ENCODE measurements at places on chromosomes 12 and 14.

- H3K27me3 ChIP-seq: no peaks in the 10 kb centered on the region
- DNase-seq: no peak
- H3K36me3 ChIP-seq: no peaks in the 10 kb centered on the region
- H3K4me1 ChIP-seq: no peaks in the 10 kb centered on the region
- H3K27ac ChIP-seq: no peak overlapping the region
Measured at GRCh38 chr12:29782285-29782870, 1.4 kb downstream of the TMTC1 start.

GRCh38 chr12:122079532-122080081 lies 1.1 kb downstream of the MLXIP start:
- H3K36me3 ChIP-seq: peaks cover 10% of the 10 kb centered on the region
- DNase-seq: peak; percentile 57
- no peaks in the 10 kb centered on the region for H3K27me3 ChIP-seq
- H3K4me1 ChIP-seq: peaks cover 51% of the 10 kb centered on the region
- H3K27ac ChIP-seq: peak overlapping the region; percentile 73
- H3K4me3 ChIP-seq: peak overlapping the region; percentile 66

GRCh38 chr14:92352158-92352985 lies 29.4 kb downstream of the SLC24A4 start:
- DNase-seq: peak; percentile 30
- H3K36me3 ChIP-seq: no peaks in the 10 kb centered on the region
- no peaks in the 10 kb centered on the region for H3K4me1 ChIP-seq

DNA sequence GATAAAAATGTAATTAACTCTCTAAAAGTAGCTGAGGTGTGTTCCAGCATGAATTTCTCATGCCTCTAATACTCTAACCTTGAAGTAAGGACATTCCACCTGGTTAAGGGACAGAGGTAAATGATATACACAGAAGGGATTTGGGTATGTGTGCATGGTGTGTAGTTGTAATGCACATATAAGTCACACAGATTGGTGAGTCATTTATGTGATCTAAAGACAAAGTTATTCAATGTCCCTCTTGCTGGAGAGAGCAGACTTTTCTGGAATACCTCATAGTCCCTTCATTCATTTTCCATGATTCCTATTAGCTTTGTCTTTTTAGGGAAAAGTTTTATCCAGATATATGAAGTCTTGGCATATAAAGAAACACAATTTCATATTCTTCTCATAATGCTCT lies 234.9 kb downstream of the SNAPC1 start:
- no peaks in the 10 kb centered on the region for H3K4me1 ChIP-seq
- DNase-seq: no peak
- no peak overlapping the region for H3K4me3 ChIP-seq
- H3K27ac ChIP-seq: no peak overlapping the region
- peaks cover 6% of the 10 kb centered on the region for H3K27me3 ChIP-seq

- peaks cover 9% of the 10 kb centered on the region for H3K4me1 ChIP-seq
- no peaks in the 10 kb centered on the region for H3K27me3 ChIP-seq
- DNase-seq: no peak
- peaks cover 66% of the 10 kb centered on the region for H3K36me3 ChIP-seq
Measured at GRCh38 chr12:113228394-113229028, 7.2 kb downstream of the TPCN1 start.

DNA sequence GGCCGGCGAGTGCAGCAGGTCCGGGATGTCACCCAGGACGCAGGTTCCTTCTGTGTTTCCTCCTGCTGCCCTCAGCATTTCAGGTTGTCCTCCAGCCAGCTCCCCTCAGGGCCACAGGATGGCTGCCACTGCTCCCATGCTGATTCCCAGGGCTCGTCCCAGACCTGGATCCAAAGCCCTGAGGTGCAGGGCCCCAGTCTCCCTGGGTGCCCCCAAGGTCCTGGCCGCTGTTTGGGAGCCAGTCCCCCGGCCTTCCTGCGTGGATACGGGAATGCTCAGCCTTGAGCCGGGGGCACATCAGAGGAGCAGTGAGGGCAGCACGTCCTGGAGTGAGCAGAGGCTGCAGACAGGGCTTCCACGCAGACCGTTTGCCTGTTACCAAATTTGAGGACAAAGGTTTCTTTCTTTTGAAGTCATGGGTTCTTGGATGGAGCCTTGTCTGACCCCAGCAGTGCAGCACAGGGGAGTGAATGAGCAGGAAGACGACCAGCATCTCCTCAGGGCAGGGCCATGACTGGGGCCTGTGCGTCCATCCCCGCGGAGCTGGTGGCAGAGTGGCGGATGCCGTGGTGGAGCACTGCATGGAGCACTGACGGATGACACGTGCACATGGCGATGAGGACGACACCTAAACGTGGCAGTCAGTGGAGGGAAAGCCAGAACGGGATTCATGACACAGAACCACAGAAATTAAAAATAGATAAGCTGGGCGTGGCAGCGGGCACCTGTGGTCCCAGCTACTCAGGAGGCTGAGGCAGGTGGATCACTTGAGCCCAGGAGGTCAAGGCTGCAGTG lies 12.5 kb upstream of the CACNA2D4 start:
- H3K27ac ChIP-seq: no peak overlapping the region
- no peaks in the 10 kb centered on the region for H3K27me3 ChIP-seq
- DNase-seq: no peak

DNA sequence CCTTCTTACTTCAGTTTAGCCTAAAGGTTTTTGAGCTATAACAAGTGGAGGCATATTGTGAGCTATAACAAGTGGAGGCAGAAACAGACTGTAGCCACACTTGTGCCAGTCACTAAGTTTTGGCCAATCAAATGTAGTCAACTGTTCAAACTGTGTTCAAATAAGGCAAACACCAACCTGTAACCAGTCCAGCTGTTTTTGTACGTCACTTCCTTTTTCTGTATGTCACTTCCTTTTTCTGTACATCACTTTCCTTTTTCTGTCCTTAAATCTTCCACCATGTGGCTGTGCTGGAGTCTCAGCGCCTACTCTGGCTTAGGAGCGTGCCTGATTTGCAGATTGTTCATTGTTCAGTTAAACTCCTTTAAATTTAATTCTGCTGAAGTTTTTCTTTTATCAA lies 79.7 kb downstream of the FUT8 start:
- H3K27ac ChIP-seq: no peak overlapping the region
- H3K4me3 ChIP-seq: no peak overlapping the region
- H3K27me3 ChIP-seq: no peaks in the 10 kb centered on the region

DNA sequence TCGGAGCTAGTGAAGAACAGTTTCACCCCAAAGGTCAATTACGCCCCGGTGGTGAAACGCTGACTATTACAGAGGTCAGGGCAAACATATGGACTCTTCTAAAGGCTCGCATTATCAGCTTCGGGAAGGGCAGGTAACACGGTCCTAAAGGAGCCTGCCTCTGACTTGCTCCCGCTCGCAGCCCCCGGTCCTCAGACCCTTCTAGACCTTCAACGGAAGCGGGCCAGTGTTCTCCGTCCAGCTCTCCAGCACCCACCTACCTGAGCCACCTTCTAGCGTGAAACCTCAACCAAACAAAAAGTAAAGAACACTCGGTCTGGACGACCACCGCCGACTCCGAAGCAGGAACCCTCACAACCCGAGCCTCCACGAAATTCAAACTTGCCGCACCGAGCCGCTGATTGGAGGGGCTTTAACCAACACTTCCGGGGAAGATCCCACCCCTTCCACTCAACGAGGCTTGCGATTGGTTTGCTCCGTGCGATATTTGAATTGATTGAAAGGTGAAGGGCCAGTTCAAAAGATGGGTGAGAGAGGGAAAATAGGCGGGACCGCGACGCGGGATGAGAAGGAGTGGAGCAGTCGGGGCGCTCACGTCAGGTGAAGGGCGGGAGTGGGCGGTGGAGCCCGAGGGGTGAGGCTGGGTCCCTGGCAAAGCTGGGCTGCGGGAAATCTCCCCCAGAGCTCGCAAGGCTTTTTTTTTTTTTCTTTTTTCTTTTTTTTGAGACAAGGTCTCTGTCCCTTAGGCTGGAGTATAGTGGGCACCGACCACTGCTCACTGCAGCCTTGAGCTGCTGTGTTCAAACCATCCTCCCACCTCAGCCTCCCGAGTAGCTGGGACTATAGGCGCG lies at the start of gene DLGAP5:
Gene DLGAP5 (minus strand): TSS at position 383 of the 851 bp plus-strand sequence. CDS start 2,406 bp downstream, outside the sequence.
- H3K27me3 ChIP-seq: no peaks in the 10 kb centered on the region
- H3K4me3 ChIP-seq: peak within 1 kb of the TSS; percentile 71
- H3K27ac ChIP-seq: peak within 1 kb of the TSS; percentile 77
- DNase-seq: peak; percentile 97
- peaks cover 14% of the 10 kb centered on the region for H3K36me3 ChIP-seq

DNA sequence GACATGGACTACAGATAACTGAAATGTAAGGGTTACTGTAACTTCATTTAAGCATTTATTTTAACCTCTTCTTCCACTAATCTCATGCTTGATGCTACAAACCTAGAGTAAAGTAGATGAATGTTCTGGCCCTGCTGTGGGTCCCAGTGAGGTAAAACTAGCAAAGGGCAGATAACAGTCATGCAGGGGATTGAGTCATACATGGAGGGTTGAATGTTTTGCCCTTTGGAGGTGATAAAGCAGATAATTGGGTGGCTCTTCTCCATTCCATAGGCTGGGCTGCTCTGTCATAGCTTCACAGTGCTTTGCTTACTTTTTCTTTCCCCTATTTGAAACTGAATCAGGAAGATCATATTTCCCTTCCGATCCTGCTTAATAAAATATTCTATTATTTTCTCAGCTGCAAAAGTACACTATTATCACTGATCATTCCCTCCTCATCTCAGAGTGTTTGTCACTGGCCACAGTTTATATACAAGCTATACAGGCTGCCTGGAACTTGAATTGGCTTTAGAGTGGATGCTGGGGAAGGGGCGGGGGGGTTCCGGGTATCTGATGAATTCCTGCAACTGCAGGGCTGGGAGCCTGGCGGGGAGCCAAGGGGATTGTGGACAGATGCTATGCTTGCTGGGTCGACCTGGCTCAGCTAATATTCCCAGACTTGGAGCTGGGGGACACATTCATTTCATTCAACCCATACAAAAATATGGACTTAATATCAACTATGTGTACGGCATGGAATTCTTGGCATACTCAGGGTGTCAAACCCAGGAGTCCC lies 235.1 kb downstream of the NRXN3 start:
- H3K36me3 ChIP-seq: no peaks in the 10 kb centered on the region
- no peaks in the 10 kb centered on the region for H3K4me1 ChIP-seq
- no peaks in the 10 kb centered on the region for H3K27me3 ChIP-seq
- DNase-seq: no peak
- H3K4me3 ChIP-seq: no peak overlapping the region
- no peak overlapping the region for H3K27ac ChIP-seq

DNA sequence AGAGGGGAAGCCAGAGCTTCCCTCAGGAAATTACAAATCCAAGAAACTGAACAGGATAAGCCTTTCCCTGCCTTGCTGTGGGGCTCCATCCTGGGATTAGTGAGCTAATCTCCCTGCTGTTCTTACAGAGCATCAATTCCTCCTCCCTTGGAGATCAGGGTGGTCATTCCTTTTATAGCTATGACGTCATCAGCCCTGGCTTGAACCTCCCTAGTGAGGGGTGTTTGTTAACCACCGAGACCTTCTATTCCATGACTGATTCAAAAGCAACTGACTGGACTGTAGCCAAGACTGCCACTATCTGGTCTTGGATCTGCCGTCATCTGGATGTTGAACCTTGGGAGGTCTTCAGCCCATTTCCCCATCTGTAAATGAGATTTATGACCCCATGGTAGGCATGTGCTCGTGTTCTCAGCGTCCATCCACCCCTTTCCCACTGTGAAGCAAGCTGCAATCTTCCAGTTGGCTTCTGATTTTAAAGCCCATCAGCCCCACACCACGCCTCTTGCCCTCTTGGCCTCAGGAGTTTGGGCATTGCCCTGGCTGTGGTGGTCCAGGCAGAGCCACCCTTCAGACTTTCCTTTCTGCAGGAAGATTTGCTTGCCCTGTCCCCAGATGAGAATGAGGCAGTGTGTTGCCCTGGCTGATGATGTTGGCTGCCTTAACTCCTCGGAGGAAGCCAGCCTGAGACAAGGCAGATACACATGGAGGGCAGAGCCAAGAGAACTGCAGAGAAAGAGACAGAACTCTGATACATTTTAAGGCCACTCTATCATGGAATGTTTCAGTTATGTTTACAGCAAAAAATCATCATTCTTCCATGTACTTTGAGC lies 59.6 kb upstream of the ACTN1 start:
- H3K27me3 ChIP-seq: peaks cover 33% of the 10 kb centered on the region
- no peak overlapping the region for H3K4me3 ChIP-seq
- no peaks in the 10 kb centered on the region for H3K36me3 ChIP-seq
- H3K27ac ChIP-seq: no peak overlapping the region
- DNase-seq: no peak

DNA sequence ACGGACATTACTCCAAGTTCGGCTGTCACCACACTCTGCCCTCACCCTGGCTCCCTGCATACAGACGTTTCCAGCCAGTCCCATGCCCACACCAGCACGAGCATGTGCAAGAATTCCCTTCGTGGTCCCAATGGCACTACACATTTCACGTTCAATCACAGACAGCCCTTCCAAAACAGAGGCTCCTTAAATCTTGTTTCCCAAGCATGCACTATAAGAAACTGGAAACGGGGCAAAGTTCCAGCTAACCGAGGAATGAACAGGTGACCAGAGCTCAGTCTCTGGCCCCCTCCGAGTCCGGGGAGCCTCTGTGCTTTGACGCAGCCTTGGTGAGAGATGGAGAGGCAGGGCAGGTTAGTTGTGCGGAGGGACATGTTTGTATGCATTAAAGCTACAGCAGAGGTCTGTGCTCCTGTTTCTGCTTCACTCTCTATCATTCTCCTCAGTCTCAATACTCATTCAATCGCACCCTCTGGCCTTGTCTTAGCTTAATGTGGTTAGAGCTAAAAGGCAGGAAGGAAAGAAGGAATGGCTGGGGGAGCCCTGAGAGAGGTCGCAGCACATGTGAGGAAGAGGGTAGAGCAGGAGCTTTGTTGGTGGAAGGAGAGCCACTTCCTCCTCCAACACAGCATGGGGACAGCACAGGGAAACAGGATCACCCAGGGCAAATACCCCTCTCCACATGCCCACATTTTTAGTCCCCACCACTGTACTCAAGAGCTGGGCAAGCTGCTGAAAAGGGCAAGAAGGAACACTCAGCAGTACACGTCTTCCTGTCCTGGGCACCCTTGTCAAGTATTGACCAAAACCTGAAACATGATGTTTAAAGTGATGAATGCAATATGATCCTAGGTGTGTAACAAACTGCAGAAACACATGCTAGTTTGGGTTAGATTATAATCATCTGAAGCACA lies 12.2 kb upstream of the SELPLG start:
- H3K36me3 ChIP-seq: peaks cover 73% of the 10 kb centered on the region
- H3K27ac ChIP-seq: peak overlapping the region; percentile 64
- DNase-seq: no peak
- H3K4me1 ChIP-seq: peaks cover 18% of the 10 kb centered on the region
- H3K4me3 ChIP-seq: no peak overlapping the region

DNA sequence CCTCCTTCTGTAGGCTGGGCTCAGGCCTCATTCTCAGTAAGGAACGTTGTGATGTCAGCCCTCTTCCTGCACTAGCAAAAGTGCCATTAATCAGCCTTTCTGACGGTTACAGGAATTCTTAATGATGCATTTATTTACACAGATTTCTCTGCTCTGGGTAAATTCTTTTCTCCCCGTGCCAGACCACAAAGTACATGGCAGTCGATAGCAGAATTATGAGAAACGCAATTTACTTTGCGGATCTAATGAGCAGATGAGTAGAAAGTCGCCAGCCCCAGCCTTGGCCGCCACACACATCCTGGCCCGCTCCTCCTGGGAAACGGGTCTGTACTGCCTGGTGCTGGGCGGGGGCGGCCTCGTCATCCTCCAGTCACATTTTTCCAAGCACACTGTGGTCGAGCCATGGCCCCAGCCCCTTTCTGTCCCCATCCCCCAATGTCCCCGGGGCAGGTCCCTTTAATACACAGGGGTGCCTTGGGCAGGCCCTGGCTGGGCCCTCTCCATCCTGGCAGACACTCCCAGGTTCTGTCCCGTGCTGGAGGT lies 25.9 kb downstream of the NOC4L start:
- H3K36me3 ChIP-seq: no peaks in the 10 kb centered on the region
- H3K27me3 ChIP-seq: no peaks in the 10 kb centered on the region

GRCh38 chr12:77339610-77340009 lies 274.2 kb upstream of the E2F7 start:
- no peak overlapping the region for H3K27ac ChIP-seq
- H3K4me1 ChIP-seq: no peaks in the 10 kb centered on the region
- no peaks in the 10 kb centered on the region for H3K36me3 ChIP-seq
- no peak for DNase-seq

All from DND-41 (cell line).